Lung microvascular endothelial cell (primary cell): ENCODE measurements at places on chromosomes 3 and 15. TPM values are rescaled to one million over a fixed set of nuclear protein-coding genes. Genes with fewer than 3 reads are reported as not detected.

CHP1 gene
- 56.0 and 71.9 TPM in 2 replicates for total RNA-seq

DBR1 gene
- 10.5 and 14.5 TPM in 2 replicates for total RNA-seq

KNL1 gene
- total RNA-seq: 2.0 and 7.6 TPM in 2 replicates

CNTN4 gene
- total RNA-seq: not detected in 2 replicates

OR5H1 gene
- total RNA-seq: not detected in 2 replicates

FBXW12 gene
- total RNA-seq: not detected in 2 replicates

ARIH1 gene
- 11.8 and 15.7 TPM in 2 replicates for total RNA-seq

EFCAB12 gene
- total RNA-seq: under 0.01 TPM in 2 replicates

PML gene
- 27.0 and 36.9 TPM in 2 replicates for total RNA-seq

EPHA6 gene
- total RNA-seq: under 0.01 TPM in 1 of 2 replicates, not detected in the other

GOLGA8H gene
- 0.20 and 0.87 TPM in 2 replicates for total RNA-seq

RTP4 gene
- 1.1 and 2.8 TPM in 2 replicates for total RNA-seq

OR5K2 gene
- not detected in 2 replicates for total RNA-seq

FBXO40 gene
- under 0.01 TPM in 1 of 2 replicates, not detected in the other for total RNA-seq

FBXO22 gene
- 30.8 and 41.2 TPM in 2 replicates for total RNA-seq

SLC22A13 gene
- under 0.01 TPM in 2 replicates for total RNA-seq

CTSH gene
- total RNA-seq: 33.3 and 55.6 TPM in 2 replicates

UACA gene
- 102 and 189 TPM in 2 replicates for total RNA-seq
